Suprapubic skin (tissue), 4 donors: ENCODE measurements at places on chromosomes 5 and 9.
A peak's percentile ranks its signal among the peaks of the same experiment; 100 is the strongest.

DNA sequence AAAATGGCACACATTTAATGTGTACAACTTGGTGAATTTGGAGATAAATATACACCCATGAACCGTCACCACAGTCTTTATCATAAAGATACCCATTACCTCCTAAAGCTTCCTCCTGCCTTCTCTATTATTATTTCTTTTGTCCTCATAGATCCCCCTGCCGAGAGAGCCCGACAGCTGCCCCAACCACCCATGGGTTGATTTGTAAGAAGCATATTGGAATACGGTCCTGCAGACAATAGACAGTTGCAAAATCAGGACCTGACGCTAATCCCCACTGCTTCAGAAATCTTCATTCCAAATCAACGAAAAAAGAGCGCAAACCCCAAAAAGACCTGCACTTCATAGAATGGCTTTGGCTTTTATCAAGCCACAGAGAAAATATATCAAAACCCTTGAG, 697.5 kb downstream of the SEMA5A start:
- no peak for DNase-seq

GRCh38 chr5:67100301-67100700, 96.3 kb downstream of the CD180 start:
- no peak for DNase-seq

DNA sequence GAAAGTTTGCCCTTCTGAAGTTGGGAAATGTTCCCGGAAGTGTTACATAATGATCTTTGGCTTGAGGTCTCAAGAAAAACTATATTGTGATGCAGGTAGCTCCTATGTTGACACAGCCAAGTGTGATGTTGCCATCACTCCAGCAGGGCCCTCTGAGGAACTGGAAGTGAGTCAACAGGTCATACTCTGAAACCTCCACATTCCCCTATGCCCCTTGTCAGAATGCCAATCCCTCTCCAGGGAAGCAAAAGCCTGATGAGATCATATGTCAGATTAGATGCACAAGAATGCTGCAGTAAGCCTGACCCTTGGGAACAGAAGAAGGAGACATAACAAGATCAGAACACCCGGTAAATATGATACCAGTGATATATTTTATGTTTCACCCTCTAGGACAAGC, 66.8 kb upstream of the ITGA2 start:
- no peak for DNase-seq

- no peak for DNase-seq
Measured at GRCh38 chr5:32522429-32523143, 62.8 kb upstream of the SUB1 start.

DNA sequence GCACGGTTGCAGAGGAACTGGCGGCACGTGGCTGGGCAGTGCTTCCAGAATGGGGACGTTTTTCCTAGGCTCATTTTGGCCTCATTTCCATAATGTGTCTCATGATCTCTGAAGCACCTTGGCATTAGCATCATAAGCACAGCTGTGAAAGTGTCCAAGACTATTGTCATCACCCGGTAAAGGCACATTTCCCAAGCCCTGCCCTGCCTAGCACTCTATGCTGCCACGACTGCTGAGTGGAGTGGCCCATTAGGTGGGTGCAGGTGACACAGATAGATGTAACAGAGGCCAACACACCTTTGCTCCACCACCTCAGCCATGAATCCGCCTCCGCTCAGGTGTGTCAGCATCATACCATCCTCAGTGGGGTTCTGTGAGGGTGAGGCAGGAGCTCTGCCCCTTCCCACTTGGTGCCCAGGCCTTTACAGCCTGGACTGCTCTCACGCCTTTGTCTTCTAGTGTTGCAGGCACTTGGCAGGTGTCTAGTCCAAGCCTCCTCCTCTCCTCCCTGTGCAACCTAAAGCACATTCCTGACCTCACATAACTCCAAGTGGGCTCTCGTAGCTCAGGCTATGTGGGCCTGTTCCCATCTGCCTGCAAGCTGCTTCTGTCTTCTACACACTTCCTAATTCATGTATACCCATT, 213.0 kb downstream of the FSTL4 start:
- DNase-seq = peak; percentile 21

DNA sequence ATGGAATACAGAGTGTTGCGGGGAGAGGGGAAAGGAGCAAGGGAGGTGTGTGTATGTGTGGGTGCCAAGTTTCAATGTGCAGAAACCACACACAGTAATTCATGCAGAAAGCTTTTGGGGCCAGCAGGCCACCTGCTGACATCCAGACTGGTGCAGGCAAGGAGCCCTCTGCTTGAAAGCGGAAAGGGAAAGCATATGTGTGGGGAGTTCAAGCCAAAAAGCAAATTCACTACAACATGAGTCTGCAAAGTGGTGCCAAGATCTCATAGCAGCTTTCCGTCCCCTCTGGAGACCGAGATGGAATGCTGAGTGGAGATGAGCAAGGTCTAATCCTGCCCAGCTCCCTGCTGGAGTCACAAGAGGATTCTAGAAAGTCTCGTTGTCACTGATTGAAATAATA, 159.7 kb upstream of the VLDLR start:
- no peak for DNase-seq

GRCh38 chr9:97299809-97300414, 7.5 kb upstream of the CCDC180 start:
- no peak for DNase-seq
